Tongue (tissue), 3 donors: ENCODE measurements at places on chromosomes 1 and 21. TPM values are rescaled to one million over a fixed set of nuclear protein-coding genes. Genes with fewer than 3 reads are reported as not detected.

PKN2 gene
- total RNA-seq = 66.1 TPM

DNA sequence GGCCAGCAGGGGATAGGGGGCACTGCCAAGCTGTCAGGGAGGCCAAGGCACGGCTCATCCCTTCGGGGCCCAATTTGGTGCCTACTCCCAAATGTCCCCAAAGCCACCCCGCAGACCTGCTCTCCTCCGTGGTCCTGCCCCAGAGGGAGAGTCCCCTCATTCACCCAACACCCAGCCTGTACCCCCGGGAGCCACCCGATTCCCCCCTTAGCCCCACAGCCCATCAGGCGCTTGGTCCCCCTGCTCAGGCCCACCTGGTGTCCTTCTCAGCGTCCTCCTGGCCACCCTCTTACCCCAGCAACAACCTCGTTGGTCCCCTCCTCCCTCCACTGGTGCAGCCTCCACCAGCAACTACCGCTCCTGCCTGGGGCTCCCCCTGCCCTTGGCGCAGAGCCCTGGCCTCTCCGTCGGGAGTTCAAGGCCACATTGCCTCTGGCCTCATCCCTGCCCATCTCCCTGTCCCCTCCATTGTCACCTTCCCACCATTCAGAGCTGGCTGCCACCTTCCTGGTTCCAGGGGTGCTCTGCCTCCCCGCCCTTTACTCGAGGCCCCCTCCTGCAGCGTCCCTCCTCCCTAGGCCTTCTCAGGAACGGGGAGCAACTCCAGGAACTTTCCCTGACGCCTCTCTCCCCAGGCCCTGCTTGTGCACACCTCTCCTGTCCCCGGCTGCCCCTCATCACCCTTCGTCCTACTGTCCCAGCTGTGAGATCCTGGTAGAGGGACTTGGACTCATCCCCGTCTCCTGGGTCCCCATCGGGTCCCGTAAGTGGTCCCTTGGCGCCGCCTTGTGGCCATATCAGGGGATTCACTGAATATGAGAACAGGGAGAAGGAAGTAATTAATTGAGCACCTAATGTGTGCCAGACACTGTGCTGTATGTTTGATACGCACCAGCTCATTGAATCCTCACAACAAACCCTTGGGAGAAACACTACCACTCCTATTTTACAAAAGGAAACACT is 73.9 kb downstream of the RAP1GAP start:
- DNase-seq = peak; percentile 71

ZNF697 gene
- total RNA-seq = 15.0 TPM

DNA sequence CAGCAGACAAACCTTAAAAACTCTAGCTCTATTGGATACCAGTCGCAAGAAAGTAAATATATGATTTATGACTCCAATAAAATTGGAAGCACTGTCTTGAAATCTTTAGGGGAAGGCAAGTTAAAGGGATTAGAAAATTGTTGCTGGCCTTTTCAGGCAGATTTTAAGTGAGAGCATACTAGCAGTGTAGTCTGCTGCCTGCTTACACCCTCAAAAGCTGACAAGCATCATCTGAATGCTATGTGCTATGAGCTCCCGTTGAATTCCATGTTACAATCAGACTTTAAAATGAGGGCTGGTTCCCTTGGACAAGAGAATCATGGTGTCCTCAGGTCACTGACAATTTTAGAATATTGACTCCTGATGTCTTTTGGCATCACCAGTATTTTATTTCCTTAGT is 271.1 kb upstream of the C1orf105 start:
- DNase-seq = peak; percentile 58

GRCh38 chr1:184740344-184740743 is 14.3 kb downstream of the EDEM3 start:
- DNase-seq = no peak

RNU1-1 gene
- total RNA-seq = under 0.01 TPM

DNA sequence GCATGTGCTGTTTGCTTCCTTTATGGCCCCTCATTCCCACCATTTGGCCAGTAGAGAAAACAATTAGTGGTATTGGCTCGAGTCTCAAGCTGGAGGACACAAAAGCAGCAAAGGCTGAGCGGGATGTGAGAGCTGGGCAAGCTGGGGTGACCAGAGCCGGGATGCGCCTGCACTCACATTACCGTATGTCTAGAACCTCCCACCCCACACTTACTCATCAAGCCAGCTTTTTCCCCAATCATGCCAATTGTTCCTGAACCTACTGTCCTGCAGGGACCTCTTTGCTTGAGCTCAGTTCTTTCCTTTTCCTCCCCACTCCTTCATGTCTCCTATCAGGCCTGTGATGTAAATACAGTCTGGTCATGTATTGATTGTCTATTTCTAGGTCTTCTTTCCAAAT is 45.9 kb downstream of the KIRREL1 start:
- no peak for DNase-seq

DNA sequence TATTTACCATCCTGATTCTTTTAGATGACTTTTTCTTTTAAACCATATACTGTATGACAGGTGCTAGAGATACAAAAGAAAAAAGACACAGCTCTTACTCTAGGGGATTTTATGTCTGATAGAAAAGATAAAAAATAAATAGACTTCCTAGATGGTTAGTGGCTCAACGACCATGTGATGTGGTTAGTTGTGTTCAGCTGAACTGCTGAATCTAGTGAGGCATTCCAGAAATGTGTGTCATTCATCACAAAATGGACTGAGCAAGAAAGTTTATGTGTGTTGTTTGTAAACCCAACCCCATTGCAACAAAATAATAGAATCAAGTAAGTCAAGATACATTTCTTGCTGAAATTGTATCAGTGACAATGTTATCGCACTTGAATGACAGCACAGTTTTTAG is 205.8 kb upstream of the LYPLAL1 start:
- no peak for DNase-seq

PLA2G2F gene
- not detected for total RNA-seq
